Activated naive CD4-positive, alpha-beta T cell treated with anti-CD3 and anti-CD28 coated beads, Interleukin-2, amount 50 U/mL, for 16 hours (primary cell): ENCODE measurements at places on chromosomes 7 and 10.

GRCh38 chr7:2688409-2689342, 674 bp downstream of the AMZ1 start:
- no peak for DNase-seq

GRCh38 chr10:122931088-122931906, 20.9 kb downstream of the FAM24A start:
- DNase-seq: no peak

DNA sequence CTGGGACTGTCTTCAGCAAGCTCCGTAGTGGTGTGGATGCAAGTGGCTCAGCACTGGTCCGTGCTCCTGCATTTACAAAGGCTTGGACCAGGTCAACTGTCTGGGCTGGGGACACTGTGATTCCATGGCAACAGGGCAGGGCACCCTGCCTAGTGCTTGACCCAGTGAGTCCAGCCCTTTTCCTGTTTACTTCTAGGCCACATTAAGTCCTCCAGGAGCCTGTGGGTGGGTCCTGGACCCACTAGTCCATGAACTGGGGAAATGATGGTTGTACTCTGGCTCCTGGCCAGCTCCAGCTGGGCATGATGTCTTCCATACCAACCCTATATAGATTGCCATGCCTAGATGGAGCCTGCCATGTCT, 152.0 kb downstream of the RPS24 start:
- no peak for DNase-seq

GRCh38 chr7:24705461-24705954, 51.8 kb downstream of the GSDME start:
- no peak for DNase-seq

DNA sequence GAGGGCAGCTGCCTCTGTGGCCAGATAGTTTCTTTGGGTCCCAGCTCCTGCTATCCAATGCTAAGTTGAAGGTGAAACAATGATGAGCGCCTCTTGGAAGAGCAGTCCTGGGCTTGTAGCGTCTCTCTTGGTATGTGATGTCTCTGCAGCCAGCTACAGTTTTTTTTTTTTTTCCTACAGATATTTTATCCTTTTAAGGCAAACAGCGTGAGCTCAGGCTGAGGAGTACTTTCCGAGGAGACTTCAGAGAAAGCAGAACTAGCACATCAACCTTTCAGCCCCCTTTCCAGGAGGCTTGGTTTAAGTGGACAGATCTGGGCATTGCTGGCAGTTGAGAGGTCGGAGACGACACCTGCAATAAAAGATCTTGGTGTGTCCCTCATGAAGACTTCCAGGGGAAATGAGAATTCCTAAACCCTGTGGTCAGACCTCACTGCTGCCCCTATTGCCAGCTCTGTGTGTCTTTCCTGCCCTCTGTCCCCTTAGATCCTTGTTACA, 9.1 kb downstream of the PRKG1 start:
- DNase-seq: no peak

DNA sequence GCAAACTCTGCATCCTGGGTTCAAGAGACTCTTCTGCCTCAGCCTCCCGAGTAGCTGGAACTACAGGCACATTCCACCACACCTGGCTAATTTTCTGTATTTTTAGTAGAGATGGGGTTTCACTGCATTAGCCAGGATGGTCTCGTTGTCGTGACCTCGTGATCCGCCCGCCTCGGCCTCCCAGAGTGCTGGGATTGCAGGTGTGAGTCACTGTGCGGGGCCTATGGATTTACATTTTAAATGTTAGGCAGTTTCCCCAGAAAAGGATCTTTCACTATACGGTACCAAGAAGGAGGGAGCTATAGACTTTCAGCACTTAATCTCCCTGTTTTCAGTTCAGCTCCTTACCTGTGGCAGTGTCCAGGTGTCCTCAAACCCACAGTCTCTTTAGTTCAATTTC, 50.8 kb downstream of the SIRT1 start:
- no peak for DNase-seq

DNA sequence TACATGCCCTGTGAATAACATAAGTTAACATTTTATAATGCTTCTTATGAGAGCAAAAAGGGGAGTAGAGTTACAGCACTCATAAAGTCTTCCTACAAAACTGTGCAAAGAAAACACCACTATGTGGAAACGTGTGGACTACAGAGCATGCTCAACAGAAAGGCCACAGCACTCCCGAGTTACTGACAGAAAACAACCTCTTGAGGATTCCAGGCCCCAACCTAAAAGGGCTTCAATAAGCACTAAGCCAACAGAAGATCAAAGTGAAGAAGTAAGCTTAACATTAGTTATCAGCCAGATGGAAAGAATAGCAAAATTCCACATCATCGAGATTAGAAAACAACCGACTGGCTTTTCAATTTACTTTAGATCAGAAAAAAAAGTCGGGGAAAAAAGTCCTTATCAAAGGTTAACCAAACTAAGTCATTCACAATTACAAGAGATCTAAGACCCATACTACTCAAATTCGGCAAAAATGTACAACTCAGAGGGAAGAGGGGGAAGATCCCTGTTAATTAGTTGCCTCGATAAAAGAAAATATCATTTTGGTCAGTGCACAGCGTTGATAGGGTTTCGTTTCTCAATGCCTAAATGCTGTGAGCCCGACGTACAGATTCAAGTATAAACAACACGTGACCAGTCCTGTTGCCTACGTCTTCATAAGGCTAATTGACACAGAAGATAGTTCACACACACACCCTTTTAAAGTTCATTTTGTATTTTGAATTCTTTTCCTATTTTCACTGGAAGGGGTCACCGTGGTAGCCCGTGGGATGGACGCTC, 1.4 kb downstream of the KBTBD2 start:
- no peak for DNase-seq

GRCh38 chr10:132515811-132516726, 21.5 kb upstream of the INPP5A start:
- DNase-seq: no peak

DNA sequence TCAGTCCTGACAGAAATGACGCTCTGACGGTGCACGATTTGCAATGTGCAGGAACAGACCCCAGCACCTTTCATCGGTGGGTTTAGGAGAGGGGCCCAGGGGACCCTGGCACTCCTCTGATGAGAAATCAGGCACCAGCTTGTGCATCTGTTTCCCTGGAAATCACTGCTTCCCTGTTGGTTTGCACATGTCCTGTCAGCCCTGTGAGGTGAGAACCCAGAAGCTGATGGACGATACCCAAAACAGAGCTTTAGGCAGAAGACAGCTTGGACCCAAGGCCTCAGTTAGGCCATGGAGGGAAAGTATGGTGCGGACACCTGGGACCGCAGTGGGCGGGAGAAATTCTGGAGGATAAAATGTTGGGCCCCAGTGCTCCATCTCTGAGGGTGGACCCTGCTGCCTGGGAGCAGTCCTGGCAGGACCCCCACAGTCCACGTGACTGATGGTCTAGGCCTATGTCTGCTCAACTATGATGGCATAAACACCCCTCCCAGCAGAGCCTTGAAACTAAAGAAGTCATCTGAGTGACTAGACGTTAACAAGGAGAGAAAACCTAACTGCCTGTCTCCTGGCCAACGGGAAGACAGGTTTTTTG, 242.8 kb downstream of the PTPRN2 start:
- DNase-seq: no peak

DNA sequence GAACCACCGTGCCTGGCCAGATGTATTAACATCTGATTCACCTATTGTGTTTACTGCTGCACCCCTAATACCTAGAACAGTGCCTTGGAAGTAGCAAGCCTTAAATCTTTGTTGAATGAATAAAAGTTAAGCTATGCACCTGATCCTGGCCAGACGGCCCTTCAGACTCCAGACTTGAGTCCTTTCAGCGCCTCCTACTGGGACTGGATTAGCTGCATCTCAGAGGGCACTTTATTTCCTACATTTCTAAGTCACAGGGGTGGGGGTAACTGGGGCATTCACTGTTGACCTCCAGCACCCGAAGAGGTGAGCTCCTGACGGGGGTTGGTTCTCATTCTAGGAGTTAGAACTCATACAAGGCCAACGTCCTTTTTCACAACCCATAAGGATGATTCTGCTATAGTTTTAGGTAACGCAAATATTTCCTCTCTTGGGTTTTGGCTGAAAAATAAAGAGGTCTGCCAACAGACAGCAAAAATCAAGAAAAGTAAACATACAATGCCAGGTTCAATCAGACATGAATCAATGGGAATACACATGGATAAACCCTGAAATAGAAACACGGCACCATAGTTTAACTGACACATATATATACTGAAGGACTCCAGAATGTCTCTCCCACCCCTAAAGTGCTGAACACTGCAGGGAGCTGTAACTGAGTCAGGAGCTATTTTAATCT, 48.0 kb upstream of the DLG5 start:
- no peak for DNase-seq

DNA sequence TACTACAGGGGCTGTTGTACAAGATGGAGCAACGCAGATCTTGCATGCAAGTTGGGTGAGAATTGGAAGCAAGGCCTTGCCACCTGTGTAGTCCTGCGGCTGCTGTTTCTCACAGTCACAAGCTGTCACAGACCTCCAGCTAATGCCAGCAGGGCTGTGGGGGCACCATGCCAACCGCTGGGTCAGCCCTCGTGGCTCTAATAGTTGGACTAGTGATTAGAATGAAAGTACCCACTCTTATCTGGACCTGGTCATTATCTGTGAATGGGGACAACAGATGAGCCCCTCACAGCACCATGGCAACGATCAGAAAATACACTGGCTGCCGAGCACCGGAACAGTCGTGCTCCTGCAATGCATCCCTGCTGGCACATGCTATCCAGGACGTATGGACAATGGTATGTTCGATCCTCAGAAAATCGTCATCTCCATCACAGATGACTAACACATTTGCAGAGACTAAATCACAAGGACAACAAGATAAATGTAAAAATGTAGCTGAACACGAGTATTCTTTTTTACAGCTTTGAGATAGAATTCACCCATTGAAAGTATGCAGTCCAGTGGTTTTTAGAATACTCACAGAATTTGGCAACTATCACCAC, 80.4 kb upstream of the CALN1 start:
- no peak for DNase-seq

DNA sequence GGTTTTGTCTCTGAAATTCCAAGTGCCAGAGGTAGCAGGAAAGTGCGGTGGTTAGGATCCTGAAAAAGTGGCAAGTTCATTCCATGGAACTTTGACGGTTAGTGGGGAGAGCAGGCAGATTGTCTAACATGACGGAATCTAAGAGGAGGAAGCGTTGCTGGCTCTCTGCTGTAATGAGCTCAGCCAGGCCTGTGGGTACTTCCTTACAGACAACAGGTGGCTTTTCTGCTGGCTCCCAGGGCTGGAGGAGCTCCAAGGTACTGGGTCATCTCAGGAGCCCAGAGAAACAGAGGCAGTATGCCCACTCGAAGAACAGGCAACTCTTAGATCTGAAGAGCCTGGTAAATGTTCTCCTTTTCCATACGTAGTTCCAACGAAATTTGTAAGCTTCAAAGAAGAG, 3.1 kb upstream of the AIFM2 start:
- no peak for DNase-seq

DNA sequence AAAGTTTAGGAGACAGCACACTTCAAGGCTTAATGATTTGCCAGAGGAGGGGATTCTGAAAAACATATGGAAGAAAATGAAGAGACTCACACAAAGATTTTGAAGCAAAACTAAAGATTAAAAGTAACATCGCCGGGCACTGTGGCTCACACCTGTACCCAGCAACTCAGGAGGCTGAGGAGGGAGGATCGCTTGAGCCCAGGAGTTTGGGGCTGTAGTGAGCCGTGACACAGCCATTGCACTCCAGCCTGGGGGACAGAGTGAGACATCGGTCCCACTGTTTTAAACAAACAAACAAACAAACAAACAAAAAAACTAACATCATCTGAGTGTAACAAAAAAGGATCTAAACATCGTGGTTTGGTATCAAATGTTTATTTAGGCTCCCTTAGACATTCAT, 33.7 kb upstream of the DAGLB start:
- DNase-seq: no peak

- DNase-seq: no peak
Observed at GRCh38 chr10:77643795-77644468, 6.3 kb upstream of the KCNMA1 start.

DNA sequence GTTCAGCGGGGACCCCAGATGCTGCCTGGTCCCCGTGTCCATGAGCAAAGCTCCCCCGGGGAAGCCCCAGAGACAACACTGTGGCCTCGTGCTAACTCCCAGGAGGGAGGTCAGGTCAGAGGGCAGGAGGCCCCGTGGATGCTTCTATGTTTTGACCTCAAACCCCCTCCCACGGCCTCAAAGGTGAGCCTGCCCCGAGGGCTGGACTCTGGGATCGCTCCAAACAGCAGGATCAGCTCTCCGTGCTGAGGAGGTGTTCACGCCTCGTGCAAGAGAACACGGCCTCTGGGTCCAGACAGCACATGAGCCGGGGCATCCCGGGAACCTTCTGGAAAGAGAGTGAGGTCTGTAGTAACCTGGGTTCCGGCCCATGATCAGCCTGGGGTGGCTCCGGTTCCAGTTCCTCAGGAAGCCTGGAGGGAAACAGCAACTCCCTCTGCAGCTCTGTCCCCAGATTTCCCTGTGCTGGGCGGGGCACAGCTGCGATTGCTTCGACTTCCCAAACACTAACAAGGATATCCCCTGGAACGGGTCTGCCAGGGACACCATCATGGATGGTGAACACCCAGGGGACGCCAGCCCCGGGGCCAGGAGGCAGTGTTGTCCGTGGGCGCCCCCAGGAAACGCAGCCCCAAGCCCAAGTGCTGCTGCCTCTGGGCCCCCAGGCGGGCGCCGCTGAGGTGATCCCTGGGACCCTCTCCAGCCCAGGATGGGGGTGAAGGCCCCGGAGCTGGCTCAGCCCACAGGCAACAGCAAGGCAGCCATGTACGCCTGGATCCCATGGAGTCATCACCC, 18.0 kb upstream of the INPP5A start:
- DNase-seq: no peak
